Stimulated activated CD4-positive, alpha-beta T cell treated with anti-CD3 and anti-CD28 coated beads, Interleukin-1b, Interleukin-23, amount 100 ng/mL, for 4 hours (primary cell): ENCODE measurements at places on chromosomes 2 and 18.
A peak's percentile ranks its signal among the peaks of the same experiment; 100 is the strongest.

GRCh38 chr2:193679847-193680246, 1485.1 kb upstream of the TMEFF2 start:
- DNase-seq: no peak

DNA sequence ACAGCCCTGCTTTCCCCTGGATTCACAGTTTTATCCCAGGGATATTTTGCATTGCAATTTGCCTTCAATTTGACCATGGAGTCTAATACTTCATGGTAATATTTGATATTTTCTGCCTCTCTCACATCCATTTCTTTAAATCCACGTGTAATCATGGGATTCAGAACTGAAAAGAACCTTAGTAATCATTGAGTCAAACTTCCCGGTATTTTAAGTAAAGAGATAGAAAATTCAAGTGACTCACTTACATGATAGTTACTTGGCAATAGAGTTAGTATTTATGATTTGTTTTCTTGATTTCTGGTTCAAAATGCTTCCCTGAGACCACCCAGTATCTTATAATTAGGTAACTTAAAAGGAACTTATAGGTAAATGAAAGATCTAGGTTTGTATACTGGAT, 33.7 kb upstream of the CDC42EP3 start:
- no peak for DNase-seq

DNA sequence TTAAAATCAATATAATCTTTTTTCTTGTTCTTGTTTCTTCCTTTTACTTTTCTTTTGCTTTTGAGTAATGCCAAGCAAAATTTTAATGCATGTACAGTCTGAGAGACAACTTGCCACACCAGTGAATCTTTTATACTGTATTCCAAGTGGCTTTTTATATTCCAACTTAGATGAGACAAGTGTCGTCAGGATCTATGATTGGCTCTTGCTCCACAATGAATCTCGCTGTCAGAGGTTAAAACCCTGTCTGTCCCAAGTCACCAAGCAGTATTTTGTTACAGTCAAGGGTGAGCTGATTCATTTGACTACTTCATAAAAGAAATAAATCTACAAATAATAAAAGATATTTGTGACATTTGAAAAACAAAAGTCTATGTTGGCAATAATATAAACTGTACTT, at the start of gene MSTN:
Gene MSTN, minus strand, starts transcription at position 129 of the 400 bp plus-strand sequence. CDS start 133 bp downstream, outside the sequence.
- no peak for DNase-seq

DNA sequence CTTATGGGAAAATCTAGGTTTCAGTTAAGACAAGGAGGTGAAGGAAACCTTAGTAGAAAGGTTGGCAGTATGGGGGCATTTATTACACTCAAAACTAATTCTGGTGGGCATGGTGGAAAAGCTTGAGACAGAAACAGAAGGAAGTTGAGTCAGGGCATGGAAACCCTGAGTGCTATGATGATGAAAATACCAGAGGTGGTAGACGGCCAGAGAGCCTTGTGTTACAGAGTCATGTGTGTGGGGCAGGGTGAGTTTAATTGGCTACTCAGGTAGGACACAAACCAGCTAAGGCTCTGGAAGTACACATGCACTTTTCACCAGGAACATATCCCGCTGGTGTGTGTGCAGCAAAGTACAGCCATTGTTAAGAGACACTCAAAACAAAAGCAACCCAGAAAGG, 20.7 kb upstream of the FAM136A start:
- no peak for DNase-seq

DNA sequence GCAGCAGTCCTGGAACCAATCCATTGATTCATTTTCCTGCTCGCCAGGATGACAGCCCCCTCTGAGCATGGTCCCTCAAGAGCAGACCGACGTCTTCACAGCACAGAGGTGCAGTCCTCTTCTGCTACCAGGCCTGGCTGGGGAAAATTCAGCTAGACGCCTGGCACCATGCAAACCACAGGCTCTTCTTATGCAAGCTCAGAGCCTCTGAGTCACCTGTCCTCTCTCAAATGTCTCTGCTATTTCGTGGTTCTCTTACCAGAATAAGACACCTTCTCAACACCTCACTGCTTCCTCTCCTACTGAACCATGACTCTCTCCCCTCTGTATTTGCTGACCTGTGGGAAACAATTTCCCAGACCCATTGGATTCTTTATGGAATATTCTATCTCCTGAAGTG, 79.8 kb upstream of the CYRIA start:
- DNase-seq: no peak

DNA sequence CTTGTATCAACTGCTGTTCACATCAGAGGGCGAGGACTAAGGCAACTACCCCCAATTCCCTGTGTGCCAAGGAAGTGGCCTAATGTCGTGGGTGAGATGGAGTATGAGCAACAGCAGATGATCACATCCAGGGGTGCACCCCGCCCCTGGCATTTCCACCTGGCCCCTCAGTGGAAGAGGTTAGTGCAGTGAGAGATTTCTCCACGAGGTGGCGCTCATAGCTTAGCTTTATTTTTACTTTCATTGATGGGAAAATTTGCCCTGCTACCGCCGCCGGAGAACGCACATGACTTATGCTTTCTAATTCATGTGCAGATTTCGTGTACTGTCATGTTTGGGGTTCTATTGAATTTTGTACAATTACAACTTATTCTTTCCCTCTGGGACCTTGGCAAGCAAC, 470.6 kb upstream of the MEX3C start:
- peak; percentile 5 for DNase-seq

DNA sequence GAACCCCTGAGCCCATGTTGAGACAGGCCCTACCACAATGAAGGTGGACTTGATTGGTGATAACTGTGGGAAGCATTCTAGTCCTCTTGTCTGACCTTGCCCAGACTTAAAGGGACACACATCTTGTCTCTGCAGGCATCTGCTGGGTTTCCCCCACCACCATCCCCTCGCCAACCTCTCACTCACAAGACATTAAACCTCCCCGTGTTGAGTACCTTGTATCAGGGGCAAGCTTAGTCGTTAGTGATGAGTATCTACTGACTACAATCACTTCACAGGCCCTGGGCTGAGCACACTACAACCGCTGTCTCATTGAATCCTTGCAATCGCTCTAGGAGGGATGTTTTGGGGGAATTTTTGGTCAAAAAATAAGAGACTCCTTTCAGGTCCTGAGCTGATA, 86.0 kb downstream of the ICOS start:
- DNase-seq: no peak

DNA sequence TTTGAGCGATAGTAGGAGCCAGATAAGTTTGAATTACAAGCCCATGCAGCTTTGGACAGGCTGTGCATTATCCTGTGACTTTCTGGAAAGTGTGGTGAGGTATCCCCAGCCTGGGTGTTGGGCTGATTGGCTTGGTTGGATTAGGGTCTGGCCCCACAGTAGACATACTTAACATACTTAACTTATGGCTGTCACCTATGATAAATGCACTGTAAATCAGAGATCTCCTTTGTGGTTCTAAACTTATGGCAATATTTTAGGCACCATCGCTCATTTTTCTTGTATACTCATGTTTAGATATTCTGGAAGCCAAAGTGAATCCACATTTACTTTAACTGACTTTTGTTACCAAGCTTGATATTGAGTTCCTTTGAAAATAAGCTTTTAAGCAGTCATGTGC, 54.8 kb downstream of the SPTBN1 start:
- DNase-seq: no peak

- peak; percentile 76 for DNase-seq
These were observed 11.9 kb upstream of the MLPH start for GRCh38 chr2:237474931-237475703.
